Activated effector memory CD4-positive, alpha-beta T cell treated with Interleukin-2 at 50 U/mL for 16 hours (primary cell): ENCODE measurements at places on chromosomes 5 and 9.

- no peak for DNase-seq
Observed at GRCh38 chr9:2727966-2728613, 10.8 kb downstream of the KCNV2 start.

- no peak for DNase-seq
Observed at GRCh38 chr5:98898743-98899142, 30.1 kb downstream of the CHD1 start.

DNA sequence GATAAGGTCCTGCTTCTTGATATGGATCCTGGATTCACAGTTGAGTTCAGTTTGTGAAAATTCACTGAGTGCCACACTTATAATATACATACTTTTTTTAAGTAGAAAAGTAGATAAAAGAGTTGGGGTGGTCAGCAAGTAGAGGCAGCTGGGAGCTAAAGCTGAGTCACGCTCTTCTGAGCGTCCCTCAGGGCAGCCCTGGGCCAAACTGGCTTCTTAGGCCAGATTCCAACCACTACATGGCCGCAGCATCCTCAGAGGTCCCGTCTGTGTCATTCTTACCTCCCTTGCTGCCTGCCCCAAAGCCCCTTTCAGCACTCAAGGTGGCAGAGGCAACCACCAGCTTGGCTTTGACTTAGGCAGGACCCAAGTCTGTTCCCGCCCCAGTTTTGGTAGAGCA is 123.3 kb upstream of the TBC1D2 start:
- DNase-seq: no peak

- DNase-seq: no peak
Observed at GRCh38 chr5:14110680-14111079, 32.5 kb upstream of the TRIO start.

- DNase-seq: no peak
Observed at GRCh38 chr9:72909428-72909827, 43.4 kb downstream of the ALDH1A1 start.

- no peak for DNase-seq
Observed at GRCh38 chr5:39160576-39161213, 58.7 kb downstream of the FYB1 start.

GRCh38 chr5:173878224-173878967 is 9.8 kb upstream of the CPEB4 start:
- DNase-seq: no peak

GRCh38 chr5:13957032-13957645 is 12.7 kb upstream of the DNAH5 start:
- DNase-seq: no peak

GRCh38 chr5:102863764-102864560 is 108.9 kb downstream of the PAM start:
- no peak for DNase-seq

DNA sequence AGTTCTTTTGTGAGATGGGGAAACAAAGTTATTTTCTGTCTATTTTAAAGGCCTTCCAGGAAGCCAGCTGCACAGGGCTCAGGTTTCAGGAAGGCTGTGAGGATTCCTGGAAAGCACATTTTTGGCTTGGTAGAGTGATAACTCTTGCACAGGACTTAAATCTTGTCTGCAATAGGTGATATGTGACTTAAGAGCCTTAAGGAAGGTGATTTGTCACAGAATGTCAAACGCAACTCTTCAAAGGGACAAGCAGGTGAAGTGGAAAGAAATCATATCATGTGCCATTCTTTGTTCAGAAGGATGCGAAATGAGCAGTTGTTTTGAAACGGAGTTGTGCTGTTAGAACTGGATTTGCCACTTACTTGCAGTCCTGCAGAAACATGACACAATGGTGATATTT is 459.3 kb downstream of the MAT2B start:
- no peak for DNase-seq
